Femur (tissue), 1 donor: ENCODE measurements at places on chromosomes 13 and 19.
A peak's percentile ranks its signal among the peaks of the same experiment; 100 is the strongest.

DNA sequence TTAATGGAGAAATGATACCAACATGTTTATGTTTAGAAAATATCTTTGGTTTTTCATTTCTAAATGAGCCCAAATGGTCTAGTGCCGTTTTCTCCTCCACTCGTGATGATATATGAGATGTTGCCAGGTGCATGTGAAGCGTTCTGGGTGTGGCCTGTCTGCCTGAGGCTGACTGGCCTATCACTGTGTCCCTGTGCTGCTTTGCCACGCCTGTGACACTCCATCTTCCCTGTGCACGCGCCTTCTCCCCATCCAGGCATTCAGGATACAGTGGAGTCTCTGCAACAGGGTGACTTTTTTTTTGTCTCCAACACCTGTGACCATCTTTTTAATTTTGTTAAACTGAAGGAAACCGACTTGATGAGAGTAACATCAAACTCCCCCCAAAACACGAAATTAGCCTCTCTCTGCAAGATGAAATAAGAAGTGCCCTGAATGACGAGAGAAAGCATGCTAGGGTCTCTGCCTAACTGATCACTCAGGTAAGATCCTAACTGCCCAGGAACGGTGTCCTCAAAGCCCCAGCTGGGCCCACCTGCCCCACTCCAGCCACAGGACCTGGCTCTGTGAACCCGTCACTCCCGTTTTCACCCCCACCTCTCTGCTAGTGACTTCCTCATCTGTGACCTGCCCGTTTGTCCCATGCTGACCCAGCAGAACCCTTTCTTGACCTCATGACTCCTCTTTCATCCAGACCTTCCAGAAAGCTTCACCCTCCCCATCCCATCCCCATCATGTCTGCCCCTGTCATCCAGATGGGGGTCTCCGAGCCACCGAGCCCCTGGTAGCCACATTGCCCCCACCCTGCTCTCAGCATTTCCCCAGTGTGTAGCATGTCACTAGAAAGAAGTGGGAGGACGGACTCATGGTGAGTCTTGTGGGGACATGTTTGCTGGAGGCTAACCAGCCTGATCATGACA lies 33.2 kb upstream of the TFDP1 start:
- DNase-seq, result no peak

DNA sequence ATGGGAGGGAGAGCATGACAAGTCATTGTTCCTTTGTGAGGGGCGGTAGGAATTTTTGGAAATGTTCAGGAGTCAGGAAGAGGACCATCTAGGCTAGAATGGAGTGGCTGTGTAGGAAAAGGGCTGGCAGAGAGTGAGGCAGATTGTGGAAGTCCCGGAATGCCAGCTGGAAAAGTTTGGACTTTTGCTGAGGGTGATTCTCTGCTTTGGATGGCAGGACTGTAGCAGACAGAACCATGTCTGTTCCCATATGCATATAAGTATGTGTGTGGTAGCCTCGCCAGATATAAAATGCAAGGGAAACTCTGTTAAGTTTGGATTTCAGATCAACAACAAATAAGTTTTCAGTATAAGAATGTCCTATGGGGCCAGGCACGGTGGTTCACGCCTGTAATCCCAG lies 112.1 kb downstream of the DNAJC15 start:
- no peak for DNase-seq

DNA sequence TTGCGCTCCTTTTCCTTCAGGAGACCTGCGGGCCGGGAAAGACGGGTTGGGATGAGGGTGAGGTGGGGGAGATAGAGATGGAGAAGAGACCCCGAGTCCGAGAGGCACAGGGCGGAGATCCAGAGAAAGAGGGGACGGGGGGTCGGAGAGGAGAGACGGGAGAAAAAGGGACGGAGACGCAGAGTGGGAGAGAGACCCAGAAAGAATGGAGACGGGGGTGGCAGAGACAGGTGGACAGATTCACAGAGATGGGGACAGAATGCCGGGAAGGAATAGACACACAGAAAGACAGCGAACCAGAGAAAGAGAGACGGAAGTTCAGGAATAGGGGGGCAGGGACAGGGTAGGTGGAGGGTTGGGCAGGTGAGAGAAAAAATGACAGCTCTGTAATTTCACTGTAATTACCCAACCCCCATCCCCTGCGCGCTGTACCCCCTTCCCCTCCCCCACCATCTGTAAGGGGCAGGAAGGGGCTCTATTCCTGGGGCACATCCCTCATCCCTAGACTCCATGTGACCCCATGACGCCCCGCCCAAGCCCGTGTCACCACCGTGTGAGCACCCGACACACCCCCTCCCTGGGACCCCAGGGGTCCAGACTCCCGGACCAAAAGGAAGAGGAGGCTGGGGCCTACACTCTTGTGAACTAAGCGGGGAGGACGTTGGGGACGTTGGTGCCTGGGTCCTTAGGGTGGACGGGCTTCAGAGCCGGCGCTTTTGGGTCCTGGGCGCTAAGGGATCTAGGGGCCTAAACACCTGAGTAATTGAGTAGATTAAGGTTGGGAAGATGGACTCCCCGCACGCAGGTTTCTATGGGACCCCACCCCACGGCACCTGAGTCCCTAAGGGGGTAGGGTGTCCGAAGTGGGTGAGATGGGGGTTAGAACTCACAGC lies 967 bp downstream of the DBP start:
- DNase-seq, result no peak

DNA sequence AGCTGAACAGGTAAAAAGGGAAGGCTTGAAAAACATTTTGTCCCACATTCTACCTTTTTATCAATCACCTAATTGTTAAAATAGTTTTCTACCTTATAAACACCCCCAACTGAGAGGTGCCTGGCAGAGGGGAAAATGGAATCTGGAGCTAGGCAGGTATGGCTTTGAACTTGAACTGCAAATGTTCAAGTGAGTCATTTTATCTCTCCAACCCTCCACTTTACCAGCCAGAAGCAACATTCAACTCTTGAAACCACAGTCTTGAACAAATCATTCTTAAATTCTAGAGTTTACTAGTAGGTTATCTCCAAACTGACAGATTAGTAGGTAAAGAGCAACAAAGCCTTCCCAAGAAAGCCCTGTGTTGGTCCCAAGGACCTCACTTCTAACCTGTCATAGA lies 116.9 kb downstream of the ABCC4 start:
- no peak for DNase-seq

DNA sequence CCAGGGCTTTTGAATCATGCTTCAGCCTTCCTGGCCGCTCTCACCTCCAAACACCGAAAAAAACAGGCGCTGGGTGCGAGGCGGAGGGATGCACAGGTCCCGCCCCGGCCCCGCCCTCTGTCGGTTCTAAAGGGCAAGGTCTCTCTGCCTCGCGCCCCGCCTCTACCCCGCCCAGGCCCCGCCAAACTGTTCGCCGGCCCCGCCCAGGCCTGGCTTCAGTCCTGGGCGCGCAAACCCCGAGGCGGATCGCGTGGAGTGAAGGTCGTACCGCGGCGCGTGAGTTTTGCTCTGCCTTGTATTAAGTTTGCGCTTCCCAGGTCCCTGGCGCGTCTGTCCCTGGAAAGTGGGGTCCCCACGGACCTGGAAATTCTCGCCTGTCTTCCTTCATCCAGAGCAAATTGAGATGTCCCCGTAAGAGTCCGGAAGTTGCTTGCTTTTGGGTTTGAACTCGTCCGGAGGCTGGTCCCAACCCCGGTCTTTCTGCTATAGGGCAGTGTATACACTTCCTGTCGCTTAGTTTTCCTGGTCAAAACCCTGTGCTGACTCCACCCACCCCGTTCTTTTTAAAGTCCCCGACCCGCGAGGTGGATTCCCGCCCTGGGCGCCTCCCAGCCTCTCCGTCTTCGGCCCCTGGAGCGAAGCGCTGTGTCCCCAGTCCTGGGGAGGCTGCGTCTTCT lies 8.4 kb downstream of the ZNF808 start:
- peak; percentile 91 for DNase-seq

DNA sequence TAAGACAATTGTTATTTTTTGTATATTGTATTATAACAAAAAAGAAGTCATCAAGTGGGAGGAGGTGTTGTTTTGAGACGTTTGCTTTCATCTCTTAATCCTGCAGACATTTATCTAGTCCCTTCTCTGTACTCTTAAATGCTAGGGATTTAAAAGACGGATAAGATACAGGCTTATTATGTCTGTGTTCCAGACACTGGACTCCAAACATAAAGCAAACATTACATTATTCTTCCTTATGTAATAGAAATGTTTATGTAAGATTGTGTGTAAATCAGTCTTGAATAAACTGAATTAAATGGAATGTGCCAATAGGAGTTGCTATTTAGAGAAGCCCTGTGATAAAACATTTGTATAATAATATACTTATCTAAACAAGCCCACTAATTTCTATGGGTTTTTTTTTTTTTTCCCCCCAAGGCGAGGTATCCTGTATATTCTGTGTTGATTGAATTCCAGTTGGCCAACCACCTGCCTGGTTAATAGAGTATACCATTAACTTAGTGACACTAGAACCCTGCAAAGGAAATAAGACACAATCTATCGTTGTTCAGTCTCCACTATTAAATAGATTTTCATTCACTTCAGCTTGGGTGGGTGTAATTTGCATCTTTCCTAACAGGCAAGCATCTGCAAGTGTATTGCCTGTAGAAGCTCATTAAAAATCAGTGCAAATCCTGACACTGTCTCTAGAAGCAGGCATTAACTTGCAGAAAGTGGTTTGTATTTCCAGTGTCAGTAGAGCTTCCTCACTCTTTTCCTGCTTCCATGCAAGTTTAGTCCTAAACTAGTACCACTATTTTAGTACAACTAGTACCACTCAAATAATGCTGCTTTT lies 69.0 kb downstream of the LRCH1 start:
- DNase-seq, result no peak

GRCh38 chr13:79581870-79582315 lies 100.9 kb downstream of the NDFIP2 start:
- peak; percentile 46 for DNase-seq

DNA sequence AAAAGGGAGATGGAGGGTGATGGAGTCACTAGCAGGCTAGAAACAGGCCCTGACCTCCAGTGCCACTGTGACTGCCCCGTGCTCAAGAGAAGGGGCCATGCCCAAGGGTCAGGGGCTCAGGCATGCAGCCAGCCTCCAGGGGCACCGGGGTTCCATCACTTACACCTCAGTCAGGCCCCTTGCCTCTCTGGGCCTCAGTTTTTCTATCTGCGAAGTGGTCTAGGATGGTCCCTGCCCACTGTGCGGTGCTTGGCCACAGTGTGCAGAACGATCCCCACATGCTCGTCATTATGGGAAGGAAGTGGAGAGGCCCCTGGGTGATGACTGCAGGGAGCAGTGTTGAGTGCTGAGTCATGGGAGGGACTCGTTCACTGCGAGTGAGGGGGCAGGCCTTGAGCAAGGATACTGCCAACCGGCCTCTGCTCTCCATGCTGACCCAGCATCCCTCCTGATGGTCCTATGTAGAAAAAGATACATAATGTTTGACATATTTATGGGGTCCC lies 23.1 kb downstream of the TMED1 start:
- DNase-seq, result peak; percentile 67

GRCh38 chr13:84569366-84569765 lies 687.1 kb upstream of the SLITRK1 start:
- no peak for DNase-seq
